ENCODE measurements at places on chromosomes 2 and 18.

GRCh38 chr2:237627441-237628246 lies at the start of gene LRRFIP1:
LRRFIP1 (plus strand) TSS chr2:237627587; CDS start chr2:237627645, 58 bp downstream.
- DNase-seq: no peak

DNA sequence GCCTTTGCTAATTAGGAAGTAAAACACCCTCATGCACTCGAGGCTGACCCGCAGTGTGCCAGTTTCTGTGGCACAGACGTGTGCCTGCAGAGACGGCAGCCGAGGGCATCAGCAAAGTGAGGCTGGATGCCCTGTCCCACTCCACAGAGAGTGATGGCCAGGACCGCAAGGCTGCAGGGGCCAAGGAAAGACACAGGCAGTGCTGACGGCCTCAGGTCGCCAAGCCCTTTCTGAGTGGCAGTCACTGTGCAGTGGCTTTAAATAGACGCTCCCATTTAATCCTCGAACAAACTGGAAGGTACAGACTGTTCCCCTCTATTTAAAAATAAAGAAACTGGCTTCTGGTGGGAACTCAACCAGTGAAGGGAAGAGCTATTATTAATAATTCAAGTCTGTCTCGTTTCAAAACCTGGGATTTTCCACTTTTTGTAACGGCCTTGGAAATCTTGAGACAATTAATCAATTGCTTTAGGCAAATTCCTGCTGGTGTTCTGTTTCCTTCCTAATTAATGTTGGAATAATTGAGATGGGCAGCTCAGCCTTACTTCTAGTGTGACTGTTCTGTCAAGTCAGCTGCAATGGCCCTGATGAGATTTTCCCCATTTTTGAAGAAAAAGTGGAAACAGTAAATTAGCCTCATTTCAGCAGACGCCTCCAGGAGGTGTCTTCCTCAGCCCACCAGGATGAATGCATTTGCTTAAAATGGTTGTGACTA lies 644.6 kb upstream of the RAB6C start:
- no peak for DNase-seq

GRCh38 chr2:187168720-187169713 lies 279.0 kb downstream of the CALCRL start:
- DNase-seq: peak; percentile 29

GRCh38 chr2:20596193-20596972 lies 54.5 kb downstream of the HS1BP3 start:
- no peak for DNase-seq

DNA sequence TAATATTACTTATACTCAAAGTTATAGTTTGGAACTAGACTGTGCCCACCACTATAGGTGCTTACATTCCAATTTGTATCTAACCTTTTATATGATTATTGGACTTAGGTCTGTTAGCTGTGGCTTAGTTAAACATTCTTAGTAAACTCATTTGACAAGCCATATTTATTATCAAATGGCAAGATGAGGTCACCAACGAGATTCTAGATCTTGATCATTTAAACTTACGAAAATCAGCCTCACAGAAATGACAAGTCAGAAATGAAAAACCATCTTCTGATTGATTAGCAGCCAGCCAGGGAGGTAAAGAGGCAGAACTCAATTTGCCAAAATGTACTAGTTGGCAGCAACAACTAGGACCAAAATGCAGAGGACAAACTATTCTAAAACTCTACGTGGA lies 100.4 kb upstream of the STK17B start:
- DNase-seq: no peak

GRCh38 chr2:8239531-8240088 lies 442.2 kb upstream of the ID2 start:
- no peak for DNase-seq

DNA sequence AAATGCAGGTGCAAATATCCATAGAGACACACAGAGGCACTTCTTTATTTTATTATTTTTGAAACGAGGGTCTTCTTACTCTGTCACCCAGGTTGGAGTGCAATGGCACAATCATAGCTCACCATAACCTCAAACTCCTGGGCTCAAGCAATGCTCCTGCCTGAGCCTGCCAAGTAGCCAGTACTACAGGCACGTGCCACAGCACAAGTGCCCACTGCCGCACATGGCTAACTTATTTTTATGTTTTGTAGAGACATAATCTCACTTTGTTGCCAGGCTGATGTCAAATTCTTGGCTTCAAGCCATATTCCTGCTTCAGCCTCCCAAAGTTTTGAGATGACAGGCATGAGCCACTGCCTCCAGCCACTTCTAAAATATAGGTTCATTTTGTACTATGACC lies 537.6 kb downstream of the THSD7B start:
- no peak for DNase-seq

GRCh38 chr18:11269257-11269656 lies 119.9 kb upstream of the PIEZO2 start:
- DNase-seq: peak; percentile 24

- no peak for DNase-seq
Measured at GRCh38 chr2:80323610-80324009, 19.1 kb upstream of the LRRTM1 start.

DNA sequence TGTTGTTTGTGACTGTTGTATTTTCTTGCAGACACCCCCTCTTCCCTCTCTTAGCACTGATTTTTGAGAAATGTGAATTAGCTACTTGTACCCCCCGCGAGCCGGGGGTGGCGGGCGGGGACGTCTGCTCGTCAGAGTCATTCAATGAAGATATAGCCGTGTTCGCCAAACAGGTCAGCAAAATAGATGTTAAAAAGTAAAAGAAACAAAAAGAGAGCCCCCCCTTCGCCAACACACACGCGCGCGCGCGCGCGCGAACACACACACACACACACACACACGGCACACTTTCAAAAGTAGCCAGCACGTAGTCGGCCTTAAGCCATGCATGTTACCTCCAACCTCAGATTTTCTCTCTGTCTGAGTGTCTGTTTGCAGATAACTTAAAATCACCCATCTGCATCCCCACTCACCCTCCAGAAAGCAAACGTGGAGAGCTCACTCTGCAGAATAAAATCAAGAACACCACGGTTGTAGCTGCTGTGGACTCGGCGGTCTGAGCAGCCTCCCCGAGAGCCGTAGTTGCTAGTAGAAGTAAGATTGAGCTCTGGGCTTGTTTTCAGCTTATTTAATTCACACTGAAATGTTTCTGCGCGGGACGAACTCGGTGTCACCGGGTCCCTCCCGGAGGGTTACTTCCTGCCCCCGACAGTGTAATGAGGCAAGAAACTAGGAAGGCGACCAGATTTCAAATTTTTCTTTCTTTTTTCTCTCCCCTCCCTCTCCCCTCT lies 5.1 kb downstream of the MEIS1 start:
- peak; percentile 56 for DNase-seq

DNA sequence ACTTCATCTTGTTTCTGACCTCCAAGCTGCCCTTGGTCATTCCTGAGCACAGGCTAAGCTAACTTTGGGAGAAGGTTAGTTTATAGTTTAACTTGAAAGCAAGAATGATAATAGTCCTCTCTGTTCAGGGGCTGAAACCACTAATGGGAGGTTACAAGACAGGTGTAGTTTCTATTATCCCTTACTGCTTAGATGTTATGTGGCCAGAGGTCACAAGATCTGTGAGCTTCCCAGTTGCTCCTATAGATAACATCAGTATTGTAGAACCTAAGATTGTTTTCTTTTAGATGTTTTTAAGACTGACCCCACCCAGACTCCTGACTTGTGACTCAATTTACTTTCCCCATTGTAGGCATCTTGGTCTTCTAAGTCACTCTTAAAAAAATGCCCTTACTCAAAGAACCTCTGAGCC lies 94.8 kb upstream of the LPIN2 start:
- DNase-seq: no peak

GRCh38 chr18:57436191-57436964 lies 1.2 kb downstream of the ONECUT2 start:
- DNase-seq: no peak

GRCh38 chr18:37844209-37844970 lies 278.8 kb upstream of the CELF4 start:
- no peak for DNase-seq

GRCh38 chr2:91748902-91749301 lies 3057.4 kb downstream of the RPIA start:
- DNase-seq: no peak

DNA sequence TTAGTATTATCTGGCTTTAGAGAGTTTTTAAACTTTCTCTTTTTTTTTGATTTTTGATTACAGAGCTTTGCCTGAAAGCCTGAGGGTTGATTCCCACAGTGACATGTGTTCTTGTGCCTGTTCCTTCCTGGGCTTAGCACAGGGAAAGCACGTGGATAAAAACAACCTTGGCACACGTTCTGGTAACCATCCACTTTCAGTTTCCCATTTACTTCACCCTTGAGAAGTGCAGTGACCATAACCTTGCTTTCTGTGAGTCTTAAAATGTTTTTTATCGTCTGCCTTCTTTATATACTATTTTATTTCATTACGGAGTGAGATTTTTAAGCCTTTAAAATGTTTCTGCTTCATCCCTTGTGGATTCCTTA lies 11.5 kb downstream of the CD226 start:
- DNase-seq: peak; percentile 6

DNA sequence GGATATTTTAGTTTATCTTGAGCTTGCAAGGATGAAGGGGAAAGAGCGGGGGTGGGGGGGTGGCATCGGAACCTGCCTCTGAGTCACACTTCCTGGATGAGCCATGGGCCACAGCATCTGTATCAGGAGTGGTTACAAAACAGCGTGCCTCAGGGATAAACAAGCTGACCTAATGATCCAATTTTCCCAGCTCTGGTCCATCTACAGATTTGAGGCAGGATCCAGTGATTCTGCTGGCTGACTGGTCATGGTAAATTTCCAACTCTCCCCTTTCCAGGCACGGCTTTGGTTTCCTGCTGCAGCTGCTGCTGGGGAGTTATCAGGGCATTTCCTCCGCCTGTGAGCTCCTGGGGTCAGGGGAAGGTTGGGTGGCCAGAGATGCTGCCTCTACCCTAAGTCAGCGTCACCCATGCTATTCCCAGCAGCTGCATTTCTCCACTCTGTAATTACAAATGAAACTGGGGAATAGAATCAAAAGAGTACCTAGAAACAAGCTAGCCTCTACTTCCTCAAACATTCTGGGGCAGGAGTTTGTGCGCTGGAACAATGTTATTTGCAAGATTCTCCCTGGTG lies 4.7 kb upstream of the HPCAL1 start:
- DNase-seq: peak; percentile 87

DNA sequence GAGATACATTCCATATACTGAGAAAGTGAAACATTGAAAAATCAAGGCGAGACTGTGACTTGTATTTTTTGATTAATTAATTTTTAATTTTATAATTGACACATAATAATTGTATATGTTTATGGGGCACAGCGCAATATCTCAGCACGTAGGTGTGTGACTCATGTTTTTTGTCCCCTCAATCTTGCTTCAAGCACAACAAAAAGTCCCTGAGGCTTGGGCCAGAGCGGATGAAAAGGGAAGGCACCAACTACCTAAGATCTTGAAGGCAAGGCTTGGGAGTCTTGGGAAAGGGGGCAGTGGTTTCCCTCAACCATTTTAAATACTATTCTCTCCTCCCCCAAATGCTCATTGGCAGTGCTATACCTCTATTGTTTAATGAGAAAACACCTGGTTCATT lies 9.9 kb downstream of the SGPP2 start:
- DNase-seq: no peak

DNA sequence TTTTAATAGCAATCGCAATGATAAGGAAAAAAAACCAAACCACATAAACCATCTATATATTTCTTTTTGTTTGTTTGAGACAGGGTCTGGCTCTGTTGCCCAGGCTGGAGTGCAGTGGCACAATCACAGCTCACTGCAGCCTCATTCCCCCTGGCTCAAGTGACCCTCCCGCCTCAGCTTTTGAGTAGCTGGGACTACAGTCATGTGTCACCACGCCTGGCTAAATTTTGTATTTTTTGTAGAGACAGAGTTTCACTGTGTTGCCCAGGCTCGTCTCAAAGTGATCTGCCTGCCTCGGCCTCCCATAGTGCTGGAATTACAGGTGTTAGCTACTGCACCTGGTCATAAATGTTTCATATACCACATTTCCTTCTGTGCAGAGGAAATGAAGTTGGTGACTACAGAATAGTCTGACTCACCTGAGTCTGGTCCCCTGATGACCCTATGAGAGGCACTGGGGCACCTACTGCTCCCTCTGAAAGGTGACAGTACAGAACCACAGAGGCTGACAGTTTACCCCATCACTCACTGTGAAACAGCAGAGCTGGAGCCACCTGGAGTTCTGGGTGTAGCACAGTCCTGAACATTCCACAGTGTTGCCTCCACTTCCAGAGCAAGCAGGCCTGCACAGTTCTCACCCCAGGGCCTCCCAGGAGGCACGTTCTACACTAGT lies 183.7 kb upstream of the PXDN start:
- DNase-seq: no peak

DNA sequence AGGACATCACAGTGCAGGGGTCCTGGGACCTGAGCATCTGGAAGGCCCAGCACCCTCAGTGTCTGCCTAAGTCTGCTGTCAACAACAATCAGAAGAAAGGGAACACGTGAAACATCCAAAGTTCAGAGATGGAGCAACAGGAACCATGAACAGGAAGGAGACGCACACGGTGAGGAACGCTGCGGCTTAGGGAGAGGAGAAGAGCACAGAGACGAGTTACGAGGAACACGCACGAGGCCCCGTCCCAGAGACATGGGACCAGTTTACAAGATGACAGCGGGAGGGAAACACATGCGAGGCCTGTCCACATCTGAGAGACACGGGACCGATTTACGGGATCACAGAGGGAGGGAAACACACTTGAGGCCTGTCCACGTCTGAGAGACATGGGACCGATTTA lies 2.9 kb upstream of the KCNG2 start:
- DNase-seq: no peak
